ENCODE measurements at places on chromosomes 16 and 17.

GRCh38 chr16:59342669-59343068, 608.6 kb upstream of the GOT2 start:
- DNase-seq, result no peak

DNA sequence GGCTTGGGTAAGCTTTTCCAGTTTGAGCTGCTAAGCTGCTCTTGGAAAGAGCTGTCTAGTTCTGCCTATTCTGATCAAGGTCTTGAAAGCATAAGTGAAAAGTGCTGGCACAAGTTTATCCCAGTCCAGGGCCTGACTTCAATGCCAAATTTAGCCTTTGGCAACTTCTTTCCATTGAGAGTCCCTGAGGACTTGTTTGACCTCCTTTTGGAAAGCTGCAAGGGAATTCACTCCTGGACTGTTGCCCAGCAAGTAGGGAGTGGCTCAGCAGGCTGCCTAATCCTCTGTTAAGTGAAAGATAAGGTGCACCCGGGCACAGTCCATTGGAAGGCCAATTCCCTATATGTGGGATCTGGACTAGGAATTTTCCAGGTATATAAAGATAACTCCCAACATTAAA, 16.0 kb upstream of the TANC2 start:
- DNase-seq, result no peak

DNA sequence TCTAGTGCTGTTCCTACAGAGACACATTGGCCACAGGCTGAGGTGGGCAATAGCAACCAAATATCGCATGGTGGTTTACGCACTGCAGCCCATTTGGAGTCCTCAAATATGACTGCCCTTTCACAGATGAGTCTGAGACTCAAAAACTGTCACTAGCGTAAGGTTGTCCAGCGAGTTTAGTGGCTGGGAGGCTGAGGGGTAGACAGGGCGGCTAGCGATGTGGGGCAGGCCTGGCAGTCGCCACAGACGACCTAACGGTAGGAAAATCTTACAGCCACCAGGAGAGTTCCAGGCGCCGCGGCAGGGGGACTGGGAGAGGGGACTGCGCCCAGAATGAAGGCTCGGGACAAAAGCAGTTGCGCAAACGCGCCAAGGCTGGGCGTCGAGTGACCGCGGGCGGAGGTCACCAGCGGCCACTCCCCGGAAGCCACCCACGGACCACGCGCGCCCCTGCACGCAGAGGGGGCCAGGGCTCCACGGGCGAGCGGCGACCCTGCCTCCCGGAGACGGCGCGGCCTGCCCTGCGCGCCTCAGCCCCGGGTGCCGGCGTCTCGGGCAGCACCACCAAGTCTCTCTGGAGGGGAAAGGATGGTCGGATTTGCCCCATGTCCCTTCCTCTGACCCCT, 699 bp upstream of the MAP1LC3B start:
- no peak for DNase-seq

GRCh38 chr17:28194382-28194781, 124.6 kb upstream of the TMEM97 start:
- DNase-seq, result no peak

- DNase-seq, result no peak
These were observed 103.3 kb downstream of the METRNL start for GRCh38 chr17:83182620-83183101.

GRCh38 chr16:23959072-23959751, 123.4 kb downstream of the PRKCB start:
- no peak for DNase-seq

DNA sequence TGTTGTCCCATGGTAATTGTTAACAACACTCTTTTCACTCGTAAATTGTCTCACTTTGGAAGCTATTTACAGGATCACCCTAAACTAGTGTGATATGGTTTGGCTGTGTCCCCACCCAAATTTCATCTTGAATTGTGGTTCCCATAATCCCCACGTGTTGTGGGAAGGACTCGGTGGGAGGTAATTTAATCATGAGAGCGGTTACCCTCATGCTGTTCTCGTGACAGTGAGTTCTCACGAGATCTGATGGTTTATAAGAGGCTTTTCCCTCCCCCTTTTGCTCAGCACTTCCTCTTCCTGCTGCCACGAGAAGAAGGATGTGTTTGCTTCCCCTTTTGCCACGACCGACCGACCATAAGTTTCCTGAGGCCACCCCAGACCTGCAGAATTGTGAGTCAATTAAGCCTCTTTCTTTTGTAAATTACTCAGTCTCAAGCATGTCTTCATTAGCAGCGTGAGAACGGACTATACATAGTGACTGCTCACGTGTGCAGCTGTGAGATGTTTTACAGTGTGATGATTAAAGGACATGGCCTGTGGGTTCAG, 34.4 kb downstream of the DNAH3 start:
- DNase-seq, result no peak

DNA sequence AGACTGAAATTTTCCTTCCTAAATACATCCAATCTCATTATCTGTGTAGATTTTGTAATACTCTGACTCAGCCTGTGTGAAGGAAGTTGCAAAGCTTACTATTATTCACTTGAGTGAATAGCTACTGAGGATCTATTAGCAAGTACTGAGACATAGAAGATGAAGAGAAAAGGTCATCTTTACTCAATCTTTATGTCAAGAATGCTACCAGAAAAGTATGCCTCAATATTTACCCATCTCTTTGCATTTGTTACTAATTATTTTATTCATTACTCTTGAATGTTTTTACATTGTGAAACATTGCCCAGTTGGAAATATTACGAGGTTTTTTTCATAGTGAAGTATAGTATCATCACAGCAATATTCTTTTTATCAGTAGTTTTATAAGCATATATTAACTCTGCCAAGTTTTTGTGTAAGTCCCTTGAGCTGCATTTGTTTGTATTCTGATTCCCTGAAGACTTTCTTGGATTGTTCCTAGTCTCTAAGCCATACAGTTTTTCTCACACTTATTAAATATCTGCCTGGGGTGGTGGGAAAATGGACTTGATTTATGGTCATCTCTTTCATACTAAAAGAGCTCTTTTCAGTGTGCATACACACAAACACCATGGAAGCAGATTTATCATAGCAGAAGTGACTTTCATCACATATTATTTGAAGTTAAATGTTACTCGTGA, 110.4 kb downstream of the MRTFB start:
- no peak for DNase-seq

DNA sequence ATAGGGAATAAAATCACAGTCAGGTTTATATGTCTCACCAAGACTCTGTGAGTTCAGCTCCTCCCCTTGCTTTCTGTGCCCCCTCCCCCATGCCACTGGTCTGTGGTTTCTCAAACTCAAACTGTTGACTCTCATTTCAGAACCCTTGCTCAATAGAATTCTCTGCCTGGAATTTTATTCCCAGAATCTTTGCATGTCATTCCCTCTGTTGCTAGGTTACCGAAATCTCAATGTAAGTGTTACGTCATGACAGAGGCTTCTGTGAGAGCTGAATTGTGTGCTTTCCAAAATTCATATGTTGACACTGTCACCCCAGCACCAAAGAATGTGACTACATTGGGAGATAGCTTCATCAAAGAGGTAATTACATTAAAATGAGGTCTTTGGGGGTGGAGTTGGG, 1938.8 kb downstream of the TP53TG3F start:
- DNase-seq, result no peak

DNA sequence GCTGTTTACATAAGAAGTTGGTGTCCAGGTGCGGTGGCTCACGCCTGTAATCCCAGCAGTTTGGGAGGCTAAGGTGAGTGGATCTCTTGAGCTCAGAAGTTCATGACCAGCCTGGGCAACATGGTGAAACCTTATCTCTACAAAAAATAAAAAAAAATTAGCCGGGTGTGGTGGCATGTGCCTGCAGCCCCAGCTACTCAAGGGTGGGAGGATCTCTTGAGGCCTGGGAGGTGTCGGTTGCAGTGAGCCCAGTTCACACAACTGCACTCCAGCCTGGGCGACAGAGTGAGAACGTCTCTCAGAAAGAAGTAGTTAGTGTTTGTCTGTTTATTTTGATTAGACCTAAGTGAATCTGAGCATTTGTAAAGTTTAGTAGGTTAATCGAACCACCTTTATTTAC, 12.8 kb downstream of the DDX19A start:
- DNase-seq, result no peak

DNA sequence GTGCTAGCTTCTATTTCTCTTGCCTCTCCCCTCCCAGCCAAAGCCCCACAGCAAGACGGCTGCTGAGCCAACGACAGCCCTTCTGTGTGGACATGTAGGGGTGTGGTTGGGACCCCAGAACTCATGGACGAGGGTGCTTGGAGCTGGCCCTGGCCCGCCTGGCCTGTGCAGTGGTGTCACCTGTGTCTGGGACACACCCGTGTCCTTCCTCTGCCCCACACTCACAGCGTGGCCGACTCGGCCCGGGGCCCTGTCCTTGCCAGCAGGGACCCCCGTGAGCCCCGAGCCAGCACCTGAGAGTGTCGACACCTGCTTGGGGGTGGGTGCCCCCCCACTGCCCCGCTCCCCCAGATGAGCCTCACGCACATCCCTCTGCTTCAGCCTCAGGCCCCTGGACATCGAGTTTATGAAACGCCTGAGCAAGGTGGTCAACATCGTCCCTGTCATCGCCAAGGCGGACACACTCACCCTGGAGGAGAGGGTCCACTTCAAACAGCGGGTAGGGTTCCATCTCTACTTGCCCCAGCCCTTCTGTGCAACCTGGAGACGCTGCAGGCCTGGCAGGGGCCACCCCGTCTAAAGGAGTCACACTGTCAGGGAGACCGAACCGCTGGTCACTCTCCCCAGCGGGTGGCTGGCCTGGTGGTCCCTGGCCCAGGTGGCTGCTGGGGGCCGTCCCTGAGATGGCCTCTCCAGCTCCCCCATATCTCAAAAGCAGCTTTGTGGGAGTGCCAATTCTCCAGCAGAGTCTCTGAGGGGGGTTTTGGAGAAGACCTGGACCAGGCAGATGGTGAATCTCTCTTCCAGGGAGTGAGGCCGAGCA, 349.8 kb downstream of the SEC14L1 start:
- DNase-seq, result no peak

DNA sequence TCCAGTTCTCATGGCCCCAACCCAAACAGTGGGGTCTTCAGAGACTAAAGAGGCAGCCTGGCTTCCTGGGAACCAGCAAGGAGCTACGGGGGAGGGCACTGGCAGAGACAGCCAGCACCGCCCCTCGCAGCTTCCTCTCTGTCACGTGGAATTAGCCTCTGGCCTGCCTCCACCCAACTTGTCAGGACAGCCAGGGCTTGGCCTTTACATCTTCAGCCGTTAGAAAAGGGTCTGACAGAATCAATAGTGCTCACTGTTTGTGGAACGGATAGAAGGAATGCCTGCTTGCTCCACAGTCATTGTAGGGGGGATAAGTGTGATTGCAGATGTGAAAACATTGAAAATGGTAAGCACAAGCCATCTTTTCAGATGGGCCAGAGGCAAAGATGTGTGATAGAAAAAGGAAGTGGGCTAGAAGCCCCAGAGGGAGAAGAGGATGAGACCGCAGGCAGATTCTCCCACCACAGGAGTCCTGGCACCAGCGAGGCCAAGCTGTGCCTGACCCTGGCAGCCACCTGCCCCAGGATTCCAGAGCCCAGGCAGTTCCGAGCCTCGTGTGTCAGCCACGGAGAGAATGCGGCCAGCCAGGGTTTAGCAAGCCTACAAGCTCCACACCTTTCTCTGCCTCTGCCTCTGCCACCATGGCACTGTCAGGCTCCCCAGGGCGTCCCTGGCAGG, 18.6 kb downstream of the GRIN2C start:
- DNase-seq, result no peak

DNA sequence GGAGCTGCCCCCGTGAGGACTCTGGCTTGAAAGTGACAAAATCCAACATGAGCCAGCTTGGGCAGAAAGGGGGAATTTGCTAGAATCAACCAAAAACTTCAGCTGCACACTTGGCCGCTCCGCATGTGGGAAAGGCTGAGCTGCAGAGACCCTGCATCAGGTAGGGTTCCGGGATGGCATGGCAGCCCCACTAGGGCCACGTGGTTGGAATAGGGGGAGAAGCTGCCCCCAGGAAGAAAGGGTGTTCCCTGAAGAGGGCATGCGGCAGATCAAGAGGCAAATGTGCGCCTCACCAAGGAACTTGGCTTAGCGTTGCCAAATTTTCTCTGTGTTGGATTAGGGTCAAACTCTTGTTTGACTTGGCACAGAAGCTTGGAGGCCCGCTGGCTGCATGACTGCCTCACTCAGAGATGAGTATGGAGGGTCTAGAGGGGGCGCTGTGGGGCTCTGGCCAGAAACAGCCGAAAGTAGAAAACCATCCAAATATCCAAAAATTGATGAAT, 29.2 kb upstream of the WFIKKN2 start:
- no peak for DNase-seq

- no peak for DNase-seq
These were observed 5.1 kb downstream of the FANCA start for GRCh38 chr16:89811321-89811720.

DNA sequence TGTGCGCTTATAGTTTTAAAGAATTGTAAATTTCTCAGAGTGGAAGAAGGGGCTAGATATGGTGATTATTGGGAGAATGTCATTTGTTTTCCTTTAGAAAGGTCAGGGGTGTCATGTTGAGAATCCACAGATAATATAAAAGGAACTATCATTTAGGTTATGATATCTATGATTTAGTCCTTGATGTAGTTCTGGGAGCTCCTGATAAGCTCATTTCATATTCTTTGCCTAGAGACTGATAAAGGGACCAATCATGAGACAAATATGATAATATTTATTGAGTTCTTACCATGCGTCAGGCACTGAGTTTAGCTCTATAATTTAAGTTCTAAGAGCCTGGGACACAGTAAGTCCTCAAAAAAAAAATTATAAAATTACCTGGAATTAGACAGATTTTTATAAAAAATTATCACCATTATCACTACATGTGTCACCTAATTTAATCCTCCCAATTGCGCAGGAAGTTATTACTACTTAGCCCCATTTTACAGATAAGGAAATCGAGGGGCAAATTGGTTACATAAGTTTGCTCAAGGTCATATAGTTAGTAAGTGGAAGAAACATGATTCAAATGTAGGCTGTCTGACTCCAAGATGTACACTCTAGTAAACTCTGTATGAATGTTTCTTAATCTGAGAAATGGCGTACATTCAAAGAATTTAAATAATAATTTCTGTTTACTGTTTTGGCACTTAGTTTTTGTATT, 2.5 kb downstream of the AATF start:
- no peak for DNase-seq

DNA sequence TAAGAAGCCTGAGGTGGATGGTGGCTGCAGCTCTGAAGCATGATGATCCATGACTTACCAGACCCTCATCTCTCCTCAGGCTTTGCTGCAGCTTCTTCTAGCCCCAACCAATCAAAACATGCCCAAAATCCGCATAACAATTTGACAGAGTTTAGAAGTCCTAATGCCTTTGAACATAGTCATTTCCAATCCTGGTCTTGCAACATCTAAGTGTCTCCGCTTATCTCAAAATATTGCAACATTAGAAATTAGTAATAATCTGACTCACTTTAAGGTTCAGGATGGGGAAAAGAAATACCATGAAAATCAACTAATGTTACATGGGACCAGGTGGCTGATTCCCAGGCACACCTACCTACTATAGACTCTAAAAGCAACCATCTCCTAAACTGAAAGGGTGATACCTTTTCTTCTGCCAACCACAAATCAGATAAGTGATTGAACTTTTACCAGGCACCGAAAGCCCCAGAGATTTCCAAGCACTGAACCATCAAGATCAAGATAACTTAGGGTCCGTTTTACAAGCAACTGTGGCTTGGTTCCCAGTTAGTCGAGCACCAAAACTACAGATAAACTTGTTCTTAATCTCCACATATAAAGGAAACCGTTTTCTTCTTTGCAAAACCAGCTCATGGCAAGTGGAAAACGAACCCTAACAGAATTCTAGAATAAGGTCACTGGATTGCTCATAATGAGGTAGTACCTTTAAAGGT, 14.0 kb downstream of the ERN1 start:
- no peak for DNase-seq

- no peak for DNase-seq
These were observed 553 bp upstream of the CORO6 start for GRCh38 chr17:29623283-29623647.

- DNase-seq, result no peak
These were observed 12.0 kb downstream of the CPSF4L start for GRCh38 chr17:73249700-73250099.
